Neural crest cell (in vitro differentiated cells): ENCODE measurements at places on chromosomes 3 and 15. TPM values are rescaled to one million over a fixed set of nuclear protein-coding genes. Genes with fewer than 3 reads are reported as not detected.

Gene GXYLT2
- 0.82 and 1.2 TPM in 2 replicates for total RNA-seq

Gene RPN1
- 158 and 166 TPM in 2 replicates for total RNA-seq

Gene ANO10
- total RNA-seq = 32.0 and 33.7 TPM in 2 replicates

Gene ZCWPW2
- total RNA-seq = 0.30 TPM in 1 of 2 replicates, not detected in the other

Gene GUCA1C
- total RNA-seq = not detected in 2 replicates

Gene SOX14
- 0.18 and 0.37 TPM in 2 replicates for total RNA-seq

DNA sequence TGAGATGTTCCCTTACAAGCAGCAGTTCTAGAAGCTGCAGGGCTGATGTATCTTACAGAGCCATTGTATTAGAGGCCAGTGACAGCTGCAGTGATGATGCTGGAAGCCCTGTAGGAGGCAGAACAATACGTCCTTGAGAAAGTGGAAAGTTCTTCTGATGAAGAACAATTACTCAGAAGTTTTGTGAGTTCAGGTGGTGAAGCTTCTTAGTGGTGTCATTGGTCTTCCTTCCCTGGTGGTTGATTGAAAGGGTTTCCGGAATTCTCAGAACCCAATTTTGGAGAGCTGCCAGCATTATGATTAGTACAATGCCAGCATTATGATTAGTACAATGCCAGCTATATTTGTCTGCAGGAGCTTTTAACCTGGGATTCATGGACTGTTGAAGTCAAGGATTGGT, 356.4 kb downstream of the MFSD1 start:
- DNase-seq = no peak

- no peak for DNase-seq
Observed at GRCh38 chr3:18445401-18446148, 20.4 kb upstream of the SATB1 start.

Gene FOXB1
- 5.9 and 6.1 TPM in 2 replicates for total RNA-seq

DNA sequence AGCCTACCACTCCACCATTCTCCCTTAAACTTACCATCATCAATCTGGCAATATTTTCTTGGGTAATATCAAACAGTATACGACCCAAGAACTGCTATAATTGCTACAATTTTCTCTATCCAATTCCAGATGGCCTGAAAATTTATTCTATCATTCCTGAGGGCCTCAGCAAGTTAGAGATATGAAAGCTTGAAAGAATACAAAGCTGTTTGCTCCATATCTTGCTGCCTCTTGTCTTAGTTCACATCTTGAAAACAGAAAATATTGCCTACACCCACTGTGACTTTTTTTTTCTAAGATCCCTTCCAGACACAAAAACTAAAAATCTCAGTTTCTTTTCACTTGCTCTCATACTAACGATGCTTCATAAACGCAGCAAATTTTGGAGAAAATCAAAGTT, 898.9 kb downstream of the OTOL1 start:
- DNase-seq = no peak

Gene CYP8B1
- total RNA-seq = not detected in 2 replicates

- DNase-seq = peak; percentile 75
Observed at GRCh38 chr3:126522363-126522788, 1.6 kb upstream of the CHST13 start.

DNA sequence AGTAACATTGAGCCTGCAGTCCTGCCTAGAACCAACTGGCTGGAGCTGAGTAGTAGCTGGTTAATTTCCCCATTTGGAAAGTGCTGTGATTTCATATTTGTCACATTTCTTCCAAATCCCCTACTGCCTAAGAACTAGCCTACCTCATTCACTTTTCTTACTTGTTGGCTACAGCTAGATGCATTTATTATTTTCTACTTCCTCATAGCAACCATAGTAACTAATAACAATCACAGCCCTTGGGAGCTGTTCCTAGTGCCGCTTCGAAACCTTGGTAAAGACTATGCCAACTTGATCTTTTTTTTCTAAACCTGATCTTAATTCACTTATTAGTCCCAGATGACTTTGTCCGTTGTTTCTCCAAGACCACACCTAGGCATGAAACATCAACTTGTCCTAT, 240.3 kb downstream of the FGF12 start:
- no peak for DNase-seq

Gene GOLGA8N
- 2.2 and 2.6 TPM in 2 replicates for total RNA-seq

- DNase-seq = no peak
Observed at GRCh38 chr3:101950510-101950909, 101.2 kb downstream of the NFKBIZ start.

DNA sequence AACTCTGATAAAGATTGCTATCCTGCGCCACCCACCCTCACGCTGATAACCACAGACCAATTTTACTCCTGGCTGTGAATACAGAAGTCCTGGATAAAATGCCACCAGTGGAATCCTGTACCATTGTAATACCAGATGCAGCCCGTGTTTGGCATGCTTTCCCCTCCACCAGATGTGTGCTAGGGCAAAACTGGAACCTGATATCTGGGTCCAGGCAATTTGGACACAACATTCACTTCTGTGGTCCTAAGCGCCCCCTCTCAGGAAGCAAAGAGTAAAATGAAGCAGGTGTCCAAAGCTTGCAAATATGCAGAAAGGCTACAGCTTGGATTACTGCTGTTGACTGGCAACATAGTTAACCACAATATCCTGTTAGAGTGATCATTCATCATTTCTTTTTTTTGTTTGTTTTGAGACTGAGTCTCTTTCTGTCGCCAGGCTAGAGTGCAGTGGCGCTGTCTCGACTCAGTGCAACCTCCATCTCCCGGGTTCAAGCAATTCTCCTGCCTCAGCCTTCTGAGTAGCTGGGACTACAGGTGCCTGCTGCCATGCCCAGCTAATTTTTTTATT, 32.8 kb downstream of the LOXL1 start:
- no peak for DNase-seq
